Transverse colon (tissue), 4 donors: ENCODE measurements at places on chromosomes 6 and 20. TPM values are rescaled to one million over a fixed set of nuclear protein-coding genes. Genes with fewer than 3 reads are reported as not detected.

Gene LRFN2
- total RNA-seq = 0.41 TPM

Gene HLA-A
- total RNA-seq = 733 TPM

Gene JPH2
- 9.8 TPM for total RNA-seq

Gene ACSS1
- total RNA-seq = 58.4 TPM

DNA sequence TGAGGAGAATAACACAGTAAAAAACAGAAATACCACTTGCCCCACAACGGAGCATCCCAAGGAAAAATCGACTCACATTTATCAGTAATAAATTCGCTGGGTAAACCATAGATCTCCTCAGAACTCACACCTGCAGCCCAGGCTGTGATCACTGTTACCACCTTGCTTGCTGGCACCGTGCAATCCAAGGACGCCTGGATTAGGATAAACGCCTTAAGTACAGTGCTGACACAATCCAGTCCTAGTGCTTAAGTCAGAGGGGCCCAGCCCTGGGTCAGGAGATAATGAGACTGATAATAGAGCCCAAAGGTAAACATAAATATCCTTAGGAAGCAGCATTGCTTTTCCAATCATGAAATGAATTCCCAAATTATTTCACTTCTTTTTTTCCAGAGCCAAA is 62.5 kb downstream of the EPB41L2 start:
- no peak for DNase-seq

GRCh38 chr20:36614781-36615557 is 9.4 kb downstream of the RAB5IF start:
- DNase-seq = no peak
